ENCODE measurements at places on chromosomes 7 and 10.

DNA sequence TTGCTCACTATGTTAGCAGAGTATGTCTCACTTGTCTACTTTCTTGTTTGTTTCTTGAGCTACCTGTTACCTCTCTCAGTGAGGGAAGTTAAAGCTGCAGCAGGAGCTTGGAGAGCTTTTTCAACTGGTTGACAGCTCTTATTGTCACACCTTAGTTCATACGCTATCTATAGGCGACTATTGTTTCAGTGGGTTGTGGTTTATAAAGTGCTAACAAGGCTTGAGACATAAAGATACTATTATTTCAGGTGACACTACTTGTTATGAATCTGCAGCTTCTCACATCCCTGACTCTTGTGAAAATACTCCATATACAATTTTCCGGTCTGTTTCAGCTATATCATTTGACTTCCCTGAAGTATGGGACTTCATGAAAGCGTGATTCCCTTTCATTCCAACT lies 167.4 kb downstream of the CSTF2T start:
- DNase-seq: no peak

GRCh38 chr7:36157527-36158320 lies 4.7 kb downstream of the EEPD1 start:
- no peak for DNase-seq

DNA sequence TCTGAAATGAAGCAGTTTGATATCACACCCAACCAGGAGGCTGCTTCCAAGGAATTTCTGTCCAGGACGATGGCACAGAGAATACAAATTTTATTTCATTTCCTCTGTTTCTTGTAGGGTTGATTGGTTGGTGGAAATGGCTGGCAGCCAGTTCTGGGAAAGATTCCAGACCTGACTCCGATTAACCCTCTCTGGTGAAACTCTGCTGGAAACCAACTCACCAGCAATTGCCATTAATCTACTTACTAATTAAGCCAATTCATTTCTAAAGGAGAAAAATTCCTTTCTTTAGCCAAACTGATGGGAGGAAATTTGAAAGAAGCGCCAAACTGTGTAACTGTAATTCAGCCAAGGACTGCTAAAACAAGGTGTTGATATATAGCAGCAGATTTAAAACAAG lies 10.7 kb downstream of the PTF1A start:
- no peak for DNase-seq

- no peak for DNase-seq
Measured at GRCh38 chr10:28949005-28950004, 272.0 kb downstream of the BAMBI start.

DNA sequence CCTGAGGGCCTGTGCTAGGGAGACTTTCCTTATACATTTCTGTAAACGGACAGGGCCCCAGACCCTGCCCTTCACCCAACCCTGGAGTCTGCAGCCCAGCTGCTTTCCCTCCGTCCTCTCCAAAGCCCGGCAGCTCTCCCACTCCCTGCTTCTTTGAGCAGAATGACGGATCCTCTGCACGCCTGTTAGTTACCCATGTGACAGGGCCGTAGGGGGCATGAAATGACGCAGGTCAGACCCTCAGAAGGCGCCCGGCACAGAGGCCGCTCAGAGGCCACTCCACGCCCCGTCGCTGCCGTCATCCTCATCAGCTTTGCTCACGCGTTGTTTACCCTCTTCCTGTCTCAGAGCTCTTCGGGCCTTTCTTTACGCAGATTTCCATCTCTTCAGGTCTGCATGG lies 60.2 kb upstream of the MKRN1 start:
- DNase-seq: no peak

GRCh38 chr10:70130878-70131559 lies 1.6 kb downstream of the AIFM2 start:
- DNase-seq: no peak

- DNase-seq: no peak
Measured at GRCh38 chr10:49612513-49613164, 1.2 kb upstream of the CHAT start.

DNA sequence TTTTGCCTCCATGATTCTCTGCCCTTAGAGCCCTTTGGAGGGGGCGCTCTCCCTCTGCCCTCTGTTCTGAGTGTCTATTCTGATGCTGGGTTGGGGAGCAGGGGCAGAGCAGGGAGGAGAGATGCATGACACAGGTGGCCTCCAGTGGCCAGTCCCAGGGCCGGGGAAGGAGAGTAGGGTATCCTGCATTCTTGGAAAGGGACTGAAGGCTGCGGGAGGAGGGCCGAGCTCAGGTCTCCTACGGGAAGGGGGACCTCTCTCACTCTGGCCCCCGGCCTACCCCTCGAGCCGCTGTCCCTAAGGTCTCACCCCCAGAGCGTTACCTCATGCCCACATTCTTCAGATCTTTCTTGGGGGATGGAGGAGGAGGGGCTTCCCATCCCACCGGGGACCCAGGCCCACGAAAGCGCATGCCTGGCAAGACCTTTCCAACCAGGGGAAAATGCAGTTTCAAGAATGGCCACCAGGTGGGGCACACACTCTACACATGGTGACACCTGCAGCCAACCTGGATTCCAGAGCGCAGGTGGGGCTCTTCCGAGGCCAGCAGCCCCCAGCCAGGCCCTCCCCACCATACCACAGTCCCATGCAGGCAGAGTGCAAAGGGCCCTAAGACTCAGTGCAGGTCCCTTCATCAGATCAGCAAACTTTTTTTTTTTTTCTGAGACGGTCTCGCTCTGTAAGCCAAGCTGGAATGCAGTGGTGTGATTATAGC lies 86.4 kb downstream of the MYL10 start:
- no peak for DNase-seq

GRCh38 chr10:47053081-47053798 lies 142.0 kb downstream of the PTPN20 start:
- no peak for DNase-seq

GRCh38 chr10:17479015-17479615 lies 24.7 kb upstream of the ST8SIA6 start:
- no peak for DNase-seq

DNA sequence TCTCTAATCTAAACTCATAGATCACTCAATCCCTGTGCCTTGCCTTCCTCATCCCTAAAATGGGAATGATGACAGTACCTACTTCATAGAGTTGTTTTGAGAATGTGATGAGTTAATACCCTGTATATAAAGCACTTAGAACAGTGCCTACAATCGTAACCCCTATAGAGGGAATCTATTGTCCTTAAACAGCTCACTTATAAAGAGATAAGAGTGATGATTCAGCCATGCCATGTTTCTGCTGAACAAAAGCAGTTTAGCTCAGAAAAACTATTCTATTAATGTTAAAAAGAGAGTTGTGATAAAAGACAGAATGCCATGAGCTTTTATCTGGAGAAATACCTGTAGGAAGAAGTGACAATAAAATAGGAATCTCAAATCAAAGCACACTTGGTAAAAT lies 63.6 kb downstream of the CUBN start:
- no peak for DNase-seq

All from C1 segment of cervical spinal cord (tissue), 14 donors.